ENCODE measurements at places on chromosomes 13 and 19. TPM values are rescaled to one million over a fixed set of nuclear protein-coding genes. Genes with fewer than 3 reads are reported as not detected.
A peak's percentile ranks its signal among the peaks of the same experiment; 100 is the strongest.

ZNF440 gene
- total RNA-seq = 9.1 TPM

TSKS gene
- not detected for total RNA-seq

C19orf18 gene
- 0.64 TPM for total RNA-seq

RNF225 gene
- 0.58 TPM for total RNA-seq

AMER2 gene
- total RNA-seq = not detected

DNA sequence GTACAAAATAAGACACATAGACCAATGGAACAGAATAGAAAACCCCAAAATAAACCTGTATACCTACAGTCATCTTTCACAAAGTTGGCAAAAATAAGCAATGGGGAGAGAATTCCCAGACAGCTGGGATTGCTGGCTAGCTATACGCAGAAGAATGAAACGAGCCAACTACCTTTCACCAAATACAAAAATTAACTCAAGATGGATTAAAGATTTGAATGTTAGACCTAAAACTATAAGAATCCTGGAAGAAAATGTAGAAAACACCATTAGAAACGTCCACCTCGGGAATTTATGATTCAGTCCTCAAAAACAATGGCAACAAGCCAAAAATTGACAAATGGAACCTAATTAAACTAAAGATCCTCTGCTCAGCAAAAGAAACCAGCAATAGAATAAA is 408.1 kb upstream of the SLITRK1 start:
- no peak overlapping the region for H3K4me3 ChIP-seq
- no peaks in the 10 kb centered on the region for H3K4me1 ChIP-seq
- no peaks in the 10 kb centered on the region for H3K36me3 ChIP-seq
- no peak overlapping the region for H3K27ac ChIP-seq

DNA sequence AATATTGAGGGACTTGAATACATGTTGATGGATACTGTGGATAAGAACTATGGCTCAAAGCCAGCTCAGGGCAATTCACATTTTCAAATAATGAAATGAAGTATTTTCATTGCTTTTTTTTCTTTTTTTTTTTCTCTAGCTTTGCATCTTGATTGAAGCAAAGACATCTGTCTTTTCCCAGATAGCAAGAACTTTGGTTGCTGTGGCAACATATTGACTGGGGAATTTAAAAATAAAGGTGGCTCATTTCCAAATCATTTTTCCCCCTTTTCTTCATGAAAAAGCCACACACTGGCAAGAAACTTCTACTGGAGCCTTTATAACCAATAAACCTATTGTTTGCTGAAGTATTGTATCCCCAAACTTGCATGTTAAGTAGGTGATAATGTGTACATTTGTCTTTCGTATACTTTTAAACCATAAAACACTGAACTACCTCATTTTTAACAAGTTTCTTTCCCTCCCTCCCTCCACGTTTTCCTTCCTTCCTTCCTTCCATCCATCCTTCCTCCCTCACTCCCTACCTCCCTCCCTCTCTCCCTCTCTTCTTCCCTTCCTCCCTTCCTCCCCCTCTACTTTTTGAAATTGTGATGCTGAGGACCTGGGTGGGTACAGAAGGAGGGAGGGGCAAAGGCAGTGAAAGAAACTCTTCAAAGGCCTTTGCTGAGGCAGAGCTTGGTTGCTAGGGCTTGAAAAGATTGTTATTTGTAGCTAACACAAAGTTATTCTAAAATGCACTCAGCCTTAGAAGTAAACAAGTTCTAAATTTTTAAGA is 343.5 kb upstream of the SPRY2 start:
- no peak overlapping the region for H3K27ac ChIP-seq
- H3K36me3 ChIP-seq = no peaks in the 10 kb centered on the region
- no peak for DNase-seq
- no peaks in the 10 kb centered on the region for H3K27me3 ChIP-seq
- H3K4me1 ChIP-seq = no peaks in the 10 kb centered on the region
- H3K4me3 ChIP-seq = no peak overlapping the region

- H3K27ac ChIP-seq = no peak overlapping the region
- peak; percentile 9 for DNase-seq
- no peaks in the 10 kb centered on the region for H3K4me1 ChIP-seq
- no peaks in the 10 kb centered on the region for H3K27me3 ChIP-seq
- no peaks in the 10 kb centered on the region for H3K36me3 ChIP-seq
- no peak overlapping the region for H3K4me3 ChIP-seq
These were observed 1891.6 kb upstream of the PCDH20 start for GRCh38 chr13:63307228-63307627.

DNA sequence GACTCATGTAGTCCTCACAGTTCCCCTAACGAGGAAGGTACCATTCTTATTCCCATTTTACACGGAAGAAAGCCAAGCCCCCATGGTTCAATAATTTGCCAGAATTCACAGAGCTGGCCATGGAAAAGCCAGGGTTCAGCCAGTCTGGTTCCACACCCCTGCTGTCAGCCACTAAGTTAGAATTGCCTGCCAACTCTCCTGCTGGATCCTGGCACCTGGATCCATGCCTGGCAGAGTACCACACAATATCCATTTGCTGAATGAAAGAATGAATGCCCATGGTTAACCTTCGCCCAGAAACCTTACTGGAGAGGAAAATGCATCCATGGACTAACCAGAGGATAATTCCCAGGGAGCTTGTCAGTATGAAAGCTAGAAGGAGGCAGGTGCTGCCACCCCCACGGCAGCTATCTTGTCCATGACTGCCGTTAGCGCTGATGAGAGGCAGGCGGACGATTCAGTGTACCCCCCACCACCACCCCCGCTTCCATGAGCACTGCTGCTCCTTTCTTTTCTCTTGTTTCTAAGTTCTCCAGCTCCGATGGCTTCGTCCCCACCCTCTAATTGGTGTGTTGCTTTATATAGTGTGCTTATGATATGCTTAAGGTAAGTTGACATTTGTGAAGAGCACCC is 114.5 kb downstream of the SLC7A1 start:
- peaks cover 6% of the 10 kb centered on the region for H3K27me3 ChIP-seq
- H3K4me1 ChIP-seq = no peaks in the 10 kb centered on the region
- no peak for DNase-seq

DNA sequence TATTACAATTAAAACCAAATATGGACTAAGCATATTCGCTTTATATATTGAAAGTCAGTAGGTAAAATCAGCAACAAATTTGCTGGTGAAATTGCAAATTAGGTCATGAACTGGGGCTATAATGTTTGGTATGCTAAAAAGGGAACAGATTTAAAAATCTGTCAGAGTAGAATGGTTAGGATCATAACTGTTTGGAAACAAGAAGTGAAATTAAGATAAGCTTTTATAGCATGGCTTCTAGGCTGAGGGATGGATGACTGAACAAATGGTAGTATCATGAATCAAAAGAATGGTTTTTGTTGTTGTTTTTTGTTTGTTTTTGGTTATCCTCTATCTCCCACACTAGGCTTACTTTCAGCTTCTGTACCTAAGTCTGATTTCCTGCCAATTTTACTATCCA is 1090.4 kb downstream of the PCDH9 start:
- H3K27me3 ChIP-seq = no peaks in the 10 kb centered on the region
- H3K27ac ChIP-seq = no peak overlapping the region
- no peaks in the 10 kb centered on the region for H3K36me3 ChIP-seq
- H3K4me3 ChIP-seq = no peak overlapping the region

- no peaks in the 10 kb centered on the region for H3K27me3 ChIP-seq
- H3K36me3 ChIP-seq = no peaks in the 10 kb centered on the region
- DNase-seq = no peak
These were observed 209.6 kb downstream of the OLFM4 start for GRCh38 chr13:53238261-53238660.

GRCh38 chr13:63184693-63185092 is 1769.0 kb upstream of the PCDH20 start:
- H3K36me3 ChIP-seq = no peaks in the 10 kb centered on the region
- H3K27ac ChIP-seq = no peak overlapping the region
- no peak overlapping the region for H3K4me3 ChIP-seq
- no peaks in the 10 kb centered on the region for H3K4me1 ChIP-seq
- DNase-seq = no peak

- no peaks in the 10 kb centered on the region for H3K36me3 ChIP-seq
- H3K4me1 ChIP-seq = peaks cover 24% of the 10 kb centered on the region
- H3K27ac ChIP-seq = peak overlapping the region; percentile 95
- H3K27me3 ChIP-seq = no peaks in the 10 kb centered on the region
These were observed 103.4 kb upstream of the POSTN start for GRCh38 chr13:37701972-37702371.

DNA sequence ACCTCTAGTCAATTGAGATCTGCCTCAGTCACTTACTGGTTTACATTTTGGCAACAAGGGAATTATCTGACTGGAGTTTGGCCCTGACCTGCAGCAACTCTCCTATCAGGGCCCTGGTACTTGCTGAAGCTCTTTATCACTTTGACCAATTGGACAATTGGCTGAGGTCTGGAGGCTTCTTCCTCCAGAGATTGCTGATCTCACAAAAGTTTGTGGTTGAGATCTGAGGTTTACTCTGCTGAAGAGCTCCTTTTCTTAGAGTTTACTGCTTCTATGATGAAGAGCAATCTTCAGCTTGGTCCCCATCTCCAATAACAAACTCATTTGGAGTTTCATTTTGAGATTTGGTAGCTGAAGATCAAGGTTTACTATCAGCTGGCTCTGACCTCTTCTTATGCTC is 276.9 kb upstream of the SGCG start:
- H3K4me3 ChIP-seq = no peak overlapping the region
- no peak overlapping the region for H3K27ac ChIP-seq
- no peaks in the 10 kb centered on the region for H3K36me3 ChIP-seq
- no peak for DNase-seq
- H3K4me1 ChIP-seq = no peaks in the 10 kb centered on the region

DNA sequence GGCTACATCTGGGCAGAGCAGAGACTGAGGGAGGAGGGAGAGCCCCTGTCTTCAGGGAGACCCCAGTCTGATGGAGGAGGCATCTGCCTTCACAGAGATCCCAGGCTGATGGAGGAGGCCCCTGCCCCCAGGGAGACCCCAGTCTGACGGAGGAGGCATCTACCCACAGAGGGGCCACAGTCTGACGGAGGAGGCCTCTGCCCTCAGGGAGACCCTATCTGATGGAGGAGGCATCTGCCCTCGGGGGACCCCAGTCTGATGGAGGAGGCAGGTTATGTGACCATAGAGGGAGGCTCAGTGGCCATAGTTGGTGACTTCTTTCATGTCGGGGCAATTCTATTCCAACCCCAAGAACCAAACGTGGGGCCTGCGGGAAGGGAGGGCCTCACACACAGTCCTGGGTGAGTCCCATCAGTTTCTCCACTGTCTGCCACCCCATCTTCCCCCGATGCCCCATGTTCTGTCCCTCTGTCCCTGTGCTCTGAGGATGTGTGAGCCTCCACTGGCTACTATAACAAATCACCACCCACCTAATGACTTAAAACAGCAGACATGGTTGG is 14.3 kb downstream of the MISP start:
- no peak overlapping the region for H3K27ac ChIP-seq
- H3K27me3 ChIP-seq = no peaks in the 10 kb centered on the region
- H3K36me3 ChIP-seq = no peaks in the 10 kb centered on the region
- no peak for DNase-seq
- no peaks in the 10 kb centered on the region for H3K4me1 ChIP-seq

GRCh38 chr19:40165362-40165937 is 25.8 kb upstream of the MAP3K10 start:
- no peaks in the 10 kb centered on the region for H3K4me1 ChIP-seq
- peak; percentile 47 for DNase-seq
- H3K4me3 ChIP-seq = no peak overlapping the region
- H3K27me3 ChIP-seq = no peaks in the 10 kb centered on the region

GRCh38 chr13:30110301-30111070 is 196.9 kb downstream of the KATNAL1 start:
- no peak overlapping the region for H3K27ac ChIP-seq
- peaks cover 14% of the 10 kb centered on the region for H3K27me3 ChIP-seq
- no peak for DNase-seq
- no peak overlapping the region for H3K4me3 ChIP-seq

DNA sequence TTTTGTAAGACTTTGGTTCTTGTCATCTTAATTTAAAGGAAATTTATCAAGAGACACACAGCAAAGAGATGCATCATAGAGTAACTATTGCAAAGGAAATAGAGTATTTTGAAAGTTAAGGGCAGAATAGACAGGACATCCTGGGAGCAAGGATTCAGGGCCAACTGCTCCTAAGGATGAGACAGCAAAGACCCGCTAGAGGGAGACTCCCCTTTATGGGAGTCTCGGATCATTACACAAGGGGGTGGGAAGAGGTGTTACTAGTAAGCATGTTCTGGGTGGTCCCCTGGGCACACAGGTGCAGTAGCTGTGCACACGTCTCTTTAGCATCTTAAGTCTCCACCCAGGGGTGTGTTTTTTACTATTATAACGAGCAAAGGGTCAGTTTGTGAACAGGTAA is 9.6 kb downstream of the ZSCAN5C start:
- peaks cover 3% of the 10 kb centered on the region for H3K27me3 ChIP-seq
- H3K4me1 ChIP-seq = no peaks in the 10 kb centered on the region
- H3K4me3 ChIP-seq = no peak overlapping the region

GRCh38 chr13:40583738-40584137 is 82.7 kb downstream of the FOXO1 start:
- peaks cover 62% of the 10 kb centered on the region for H3K4me1 ChIP-seq
- H3K27me3 ChIP-seq = no peaks in the 10 kb centered on the region
- H3K4me3 ChIP-seq = no peak overlapping the region
- H3K27ac ChIP-seq = no peak overlapping the region
- H3K36me3 ChIP-seq = peaks cover 4% of the 10 kb centered on the region
- DNase-seq = no peak

DNA sequence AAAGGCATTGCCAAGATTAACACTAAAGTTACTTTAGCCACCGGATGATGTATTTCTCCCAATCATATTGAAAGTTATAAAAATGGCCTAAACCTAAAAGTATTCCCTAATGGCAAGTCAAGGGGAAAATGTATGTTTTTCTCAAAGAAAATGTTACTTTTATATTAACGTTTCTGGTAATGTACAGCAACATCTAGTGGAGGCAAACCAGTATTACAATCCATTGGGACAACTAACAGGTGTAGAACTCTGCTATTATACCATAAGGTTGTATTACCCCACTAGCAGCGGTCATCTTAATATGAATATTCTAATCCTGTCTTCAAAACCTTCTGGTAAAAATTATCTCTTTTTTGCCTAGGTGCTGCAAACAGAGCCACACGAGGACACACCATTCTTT is 69.2 kb downstream of the ZNF100 start:
- H3K36me3 ChIP-seq = no peaks in the 10 kb centered on the region
- H3K27me3 ChIP-seq = no peaks in the 10 kb centered on the region
- DNase-seq = peak; percentile 2
- H3K4me3 ChIP-seq = no peak overlapping the region
- H3K27ac ChIP-seq = no peak overlapping the region

DNA sequence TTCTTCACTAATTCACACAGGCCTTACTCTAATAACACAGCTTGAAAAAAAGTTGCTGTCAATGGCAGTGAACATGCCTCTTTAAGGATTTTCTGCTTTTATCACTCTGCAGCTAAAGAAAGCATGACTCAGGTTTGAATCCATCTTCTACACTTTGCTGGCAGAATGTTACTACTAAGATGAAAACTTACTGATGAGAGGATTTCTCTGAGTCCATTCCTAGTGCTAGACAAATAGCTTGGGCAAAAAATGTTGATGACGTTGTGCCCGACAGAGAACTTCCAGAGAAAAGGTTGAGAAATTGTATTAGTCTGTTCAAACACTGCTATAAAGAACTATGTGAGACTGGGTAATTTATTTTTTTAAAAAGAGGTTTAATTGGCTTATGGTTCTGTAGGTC is 572.0 kb downstream of the IRS2 start:
- H3K4me3 ChIP-seq = no peak overlapping the region
- no peaks in the 10 kb centered on the region for H3K27me3 ChIP-seq
- H3K27ac ChIP-seq = no peak overlapping the region
- DNase-seq = no peak

GRCh38 chr13:49046519-49046918 is 70.8 kb downstream of the FNDC3A start:
- no peak overlapping the region for H3K27ac ChIP-seq
- no peaks in the 10 kb centered on the region for H3K27me3 ChIP-seq
- H3K4me1 ChIP-seq = no peaks in the 10 kb centered on the region
- no peak for DNase-seq

- H3K4me1 ChIP-seq = no peaks in the 10 kb centered on the region
- DNase-seq = no peak
- H3K36me3 ChIP-seq = no peaks in the 10 kb centered on the region
- H3K27ac ChIP-seq = no peak overlapping the region
- no peaks in the 10 kb centered on the region for H3K27me3 ChIP-seq
These were observed 10.2 kb downstream of the CARM1 start for GRCh38 chr19:10881403-10882107.

Measured in endothelial cell of umbilical vein (primary cell).